Dorsolateral prefrontal cortex (tissue), 122 donors: ENCODE measurements at places on chromosomes 16 and 17.

DNA sequence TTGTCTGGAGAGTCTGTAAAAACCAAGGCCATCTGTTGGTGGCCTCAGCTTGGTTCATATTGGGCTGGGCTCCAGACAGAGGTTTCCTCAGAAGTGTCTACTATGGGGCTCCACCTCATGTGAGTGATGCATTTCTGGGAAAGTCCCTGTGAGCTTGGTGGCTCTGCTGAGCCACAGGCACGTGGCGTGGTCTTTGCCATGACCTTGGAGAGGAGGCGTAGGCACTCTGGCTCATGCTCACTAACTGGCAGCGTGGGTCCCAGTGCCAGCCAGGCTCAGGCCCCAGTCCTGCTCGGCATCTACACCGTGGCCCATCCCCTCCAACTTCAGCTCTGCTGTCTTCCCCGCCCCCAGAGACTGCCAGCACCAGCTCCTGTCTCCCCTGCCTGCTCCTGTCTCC lies 10.7 kb upstream of the SMTNL2 start:
- DNase-seq = no peak

GRCh38 chr17:40026816-40027613 lies 11.8 kb downstream of the CSF3 start:
- DNase-seq = peak; percentile 68

DNA sequence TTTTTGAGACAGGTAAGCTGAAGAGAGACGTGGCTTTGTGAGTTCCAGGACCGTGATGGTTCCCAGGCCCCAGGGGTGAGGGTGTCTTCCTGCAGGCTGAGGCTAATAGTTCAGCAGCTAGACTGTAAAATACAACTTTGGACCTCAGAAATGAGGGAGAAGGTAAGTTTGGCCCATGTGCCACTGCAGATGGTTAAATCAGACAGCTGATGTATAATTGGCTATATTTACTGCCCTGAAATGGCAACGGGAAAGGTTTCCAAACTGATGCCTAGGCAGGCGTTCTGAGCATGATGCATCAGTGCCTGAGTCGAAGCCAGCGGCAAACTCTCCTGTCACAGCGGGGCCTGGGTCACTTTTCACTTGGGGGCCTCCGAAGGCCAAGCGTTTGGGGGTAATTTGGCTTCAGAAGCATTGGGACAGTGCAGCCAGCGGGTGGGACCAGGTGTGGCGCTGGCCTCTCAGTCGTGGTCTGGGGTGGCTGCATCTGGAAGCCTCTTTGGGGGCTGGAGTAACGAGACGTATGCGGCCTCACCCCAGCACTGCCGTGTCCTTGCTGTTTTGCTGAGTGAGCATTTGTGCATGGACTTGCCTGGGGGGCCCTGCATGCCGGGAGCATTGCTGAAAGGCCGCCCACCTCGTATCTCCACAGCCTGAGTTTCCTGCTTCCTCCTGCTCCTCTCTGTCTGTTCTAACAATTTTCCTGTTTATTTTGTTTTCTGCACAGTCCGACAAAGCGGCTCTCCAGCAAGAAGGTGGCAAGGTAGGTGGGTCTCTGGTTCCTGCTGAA lies 31.2 kb upstream of the CAPN15 start:
- DNase-seq = no peak

- DNase-seq = no peak
Observed at GRCh38 chr16:79656553-79657115, 56.1 kb upstream of the MAF start.

- no peak for DNase-seq
Observed at GRCh38 chr17:48194097-48194550, 86.6 kb downstream of the SNX11 start.
